Mesangial cell (primary cell): ENCODE measurements at places on chromosomes 7 and 10. TPM values are rescaled to one million over a fixed set of nuclear protein-coding genes. Genes with fewer than 3 reads are reported as not detected.

Gene ADAM12
- total RNA-seq: 18.6 and 28.2 TPM in 2 replicates

Gene CPA2
- total RNA-seq: not detected in 2 replicates

Gene EVX1
- not detected in 2 replicates for total RNA-seq

Gene TIAL1
- 30.0 and 34.7 TPM in 2 replicates for total RNA-seq

Gene CRHR2
- total RNA-seq: not detected in 2 replicates
